Urinary bladder (tissue), 4 donors: ENCODE measurements at places on chromosomes 2 and 18. TPM values are rescaled to one million over a fixed set of nuclear protein-coding genes. Genes with fewer than 3 reads are reported as not detected.

DNA sequence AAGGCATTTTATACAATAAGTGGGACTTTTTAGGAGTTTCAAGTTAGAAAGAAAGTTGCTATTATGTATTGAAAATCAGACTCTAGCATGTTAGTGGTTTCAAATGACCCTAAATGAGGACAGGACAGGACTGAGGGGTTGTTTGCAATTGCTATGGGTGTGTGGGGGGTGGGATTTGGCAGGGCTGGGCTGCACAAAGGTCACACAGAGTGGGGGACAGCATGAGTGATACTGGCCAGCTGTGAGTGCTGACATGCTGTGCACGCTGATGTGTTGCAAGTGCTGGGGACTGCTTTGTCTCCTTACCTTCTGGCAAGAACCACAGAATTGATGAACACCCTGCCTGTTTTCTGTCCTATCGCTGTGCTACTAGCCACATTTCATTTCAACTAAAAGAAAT lies 29.8 kb downstream of the RNMT start:
- DNase-seq, result no peak

DNA sequence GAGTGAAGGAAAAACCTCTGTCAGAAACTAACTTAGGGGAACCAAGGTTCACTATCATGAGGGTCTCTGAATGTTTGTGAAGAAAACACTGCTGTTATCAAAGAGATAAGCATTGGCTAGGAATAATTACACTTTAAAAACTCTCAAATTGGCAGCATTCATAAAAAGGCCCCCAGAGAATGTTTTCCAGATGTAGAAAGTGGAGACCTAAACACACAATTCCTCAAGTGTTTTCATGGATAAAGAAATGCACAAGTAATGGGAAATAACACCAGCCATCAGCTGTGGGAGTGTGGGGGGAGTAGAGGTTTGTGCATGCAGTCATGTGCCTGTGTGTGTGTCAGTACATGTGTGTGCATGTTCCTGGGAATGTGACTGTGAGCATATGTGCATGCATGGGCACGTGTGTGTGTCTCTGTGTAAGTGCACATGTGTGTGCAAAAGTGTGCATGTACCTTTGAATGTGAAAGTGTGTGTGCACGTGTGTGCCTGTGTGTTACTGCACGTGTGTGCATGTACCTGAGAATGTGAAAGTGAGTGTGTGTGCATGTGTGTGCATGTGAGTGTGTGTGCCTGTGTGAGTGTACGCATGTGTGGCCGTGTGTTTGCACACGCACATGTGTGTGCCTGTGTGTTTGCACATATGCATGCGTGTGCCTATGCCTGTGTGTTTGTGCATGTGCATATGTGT lies 854.3 kb upstream of the SALL3 start:
- DNase-seq, result no peak

GRCh38 chr18:32910694-32911296 lies 138.0 kb upstream of the KLHL14 start:
- DNase-seq, result no peak

DNA sequence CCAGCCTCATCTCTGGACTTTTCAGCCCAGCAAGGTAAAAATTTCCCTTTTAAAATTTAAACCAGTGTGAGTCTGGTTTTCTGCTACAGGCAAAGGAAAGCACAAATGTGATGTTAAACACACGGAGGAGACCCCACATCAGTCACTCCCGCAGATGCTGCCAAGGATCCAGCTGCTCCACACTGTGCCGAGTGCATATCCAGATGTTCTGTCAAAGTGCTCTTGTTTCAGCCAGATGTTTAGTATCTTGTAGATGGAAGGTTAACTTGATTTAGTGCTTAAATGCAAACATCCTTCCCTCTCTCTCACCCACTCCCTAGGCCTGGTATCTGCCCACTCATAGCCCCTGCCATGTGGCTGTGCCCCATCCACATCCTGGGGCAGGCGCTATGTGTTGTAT lies 15.8 kb upstream of the ATOH8 start:
- DNase-seq, result no peak

DNA sequence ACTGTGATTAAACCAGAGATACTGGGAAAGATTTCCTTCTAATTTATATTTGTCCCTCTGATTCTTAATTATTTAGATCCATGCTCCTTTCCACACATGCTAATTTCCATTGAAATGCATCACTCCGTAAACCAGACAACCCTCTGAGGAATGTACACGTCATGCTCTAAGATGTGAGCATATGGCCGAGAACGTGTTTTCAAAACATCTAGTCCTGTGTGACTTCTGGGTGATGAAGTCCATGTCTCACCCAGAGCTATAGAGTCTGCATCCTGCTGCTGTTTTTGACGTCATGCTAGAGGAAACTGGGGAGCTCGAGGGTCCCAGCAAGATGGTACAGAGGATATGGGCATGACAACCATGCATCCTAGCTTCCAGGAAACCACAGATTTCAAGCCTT lies 53.6 kb downstream of the CAPN13 start:
- no peak for DNase-seq

DNA sequence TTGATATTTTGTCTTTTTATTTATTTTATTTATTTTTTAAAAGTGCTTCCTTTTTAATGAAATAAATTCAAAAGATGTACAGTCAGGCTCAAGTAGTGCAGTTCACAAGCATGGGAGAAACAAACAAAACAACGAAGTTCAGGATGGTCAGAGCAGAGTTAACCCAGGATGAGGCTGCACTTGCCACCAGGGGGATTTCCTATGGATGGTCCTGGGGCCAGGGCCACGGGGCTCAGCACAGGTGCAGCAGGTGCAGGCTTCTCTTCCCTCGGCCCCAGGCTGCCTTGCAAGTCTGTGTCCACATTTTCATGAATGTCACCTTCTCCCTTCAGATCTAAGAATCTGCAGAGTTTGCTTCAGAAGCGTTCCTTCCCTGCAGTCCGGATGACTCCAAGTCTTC lies 76.5 kb downstream of the CDCA7 start:
- no peak for DNase-seq

DNA sequence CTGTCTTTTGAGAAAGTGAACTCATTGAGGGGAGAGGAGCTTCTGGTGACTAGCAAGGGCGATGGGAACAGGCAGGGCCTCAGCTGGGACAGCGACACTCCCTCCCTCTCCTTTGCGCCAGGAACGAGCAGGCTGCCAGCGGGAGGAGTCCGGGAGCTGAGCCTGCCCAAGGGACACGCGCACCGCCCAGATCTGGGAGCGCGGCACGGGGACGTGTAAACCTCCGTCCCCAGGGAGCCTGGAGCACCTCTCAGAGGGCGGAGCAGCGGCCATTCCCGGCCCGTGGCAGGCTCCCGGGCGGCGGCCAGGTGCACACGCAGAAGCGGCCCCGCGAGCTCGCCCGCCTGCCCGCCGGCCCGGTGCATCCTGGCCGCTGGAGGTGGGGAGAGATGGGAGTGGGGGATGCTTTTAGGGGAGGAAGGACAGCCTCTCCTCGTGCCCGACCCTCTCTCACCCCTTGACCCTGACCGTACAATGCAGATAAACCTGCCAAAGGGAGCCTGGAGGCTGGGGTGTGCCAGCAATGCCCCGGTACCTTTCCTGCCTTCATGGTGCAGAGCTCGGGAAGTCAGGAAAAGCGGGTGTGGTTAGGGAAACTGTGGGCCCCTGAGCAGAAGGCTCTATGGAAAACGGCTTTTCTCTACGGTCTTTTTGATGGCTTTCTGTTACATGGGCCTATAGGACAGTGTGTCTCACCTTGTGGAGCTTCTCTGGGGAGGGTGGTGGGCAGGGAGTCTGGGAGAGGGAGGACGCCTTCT lies 2.2 kb downstream of the AQP4 start:
- DNase-seq, result no peak

Gene PCARE
- total RNA-seq, result 0.16 TPM

Gene NXPH2
- 1.5 TPM for total RNA-seq
